ENCODE measurements at places on chromosomes 6 and 20. TPM values are rescaled to one million over a fixed set of nuclear protein-coding genes. Genes with fewer than 3 reads are reported as not detected.

The BTN1A1 gene
- total RNA-seq = not detected

The EZR gene
- 210 TPM for total RNA-seq

The LTA gene
- not detected for total RNA-seq

The CCN5 gene
- total RNA-seq = 425 TPM

The EPPIN gene
- total RNA-seq = not detected

The SLC22A1 gene
- not detected for total RNA-seq

- no peak for DNase-seq
Measured at GRCh38 chr6:24831771-24832716, 33.3 kb upstream of the ARMH2 start.

GRCh38 chr6:41125282-41125681 is 28.9 kb downstream of the TREML1 start:
- DNase-seq = no peak

- no peak for DNase-seq
Measured at GRCh38 chr6:33927112-33927511, 123.3 kb upstream of the MLN start.

DNA sequence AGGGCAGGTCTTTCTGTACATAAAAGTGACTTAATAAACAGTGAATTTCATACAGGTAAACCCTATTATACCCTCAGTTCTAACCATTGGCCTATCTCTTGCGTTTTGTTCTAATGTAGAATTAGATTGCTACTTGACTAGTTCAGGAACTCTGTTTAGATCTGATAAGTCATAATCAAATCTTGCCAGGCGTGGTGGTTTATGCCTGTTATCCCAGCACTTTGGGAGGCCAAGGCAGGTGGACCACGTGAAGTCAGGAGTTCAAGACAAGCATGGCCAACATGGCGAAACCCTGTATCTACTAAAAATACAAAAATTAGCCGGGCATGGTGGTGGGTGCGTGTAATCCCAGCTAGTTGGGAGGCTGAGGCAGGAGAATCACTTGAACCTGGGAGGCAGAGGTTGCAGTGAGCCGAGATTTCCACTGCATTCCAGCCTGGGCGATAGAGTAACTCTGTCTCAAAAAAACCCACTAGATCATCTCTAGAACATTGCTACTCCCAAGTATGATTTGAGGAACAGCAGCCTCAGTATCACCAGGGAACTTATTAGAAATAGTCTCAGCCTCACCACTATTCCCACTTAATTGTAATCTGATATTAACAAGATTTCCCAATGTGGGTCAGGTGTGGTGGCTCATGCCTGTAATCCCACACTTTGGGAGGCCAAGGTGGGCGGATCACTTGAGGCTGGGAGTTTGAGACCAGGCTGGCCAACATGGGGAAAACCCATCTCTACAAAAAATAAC is 12.2 kb downstream of the GTPBP2 start:
- no peak for DNase-seq

- DNase-seq = no peak
Measured at GRCh38 chr6:131862476-131862875, 54.7 kb downstream of the ENPP1 start.
